ENCODE measurements at places on chromosomes 6 and 20. TPM values are rescaled to one million over a fixed set of nuclear protein-coding genes. Genes with fewer than 3 reads are reported as not detected.

The CRISP3 gene
- not detected for total RNA-seq

The SLA2 gene
- total RNA-seq: under 0.01 TPM

The RIPOR2 gene
- 1.9 TPM for total RNA-seq

The SCRT2 gene
- not detected for total RNA-seq

The BANF2 gene
- total RNA-seq: not detected

The EPB41L2 gene
- total RNA-seq: 24.8 TPM

The KIF25 gene
- total RNA-seq: not detected

The PLCB1 gene
- total RNA-seq: under 0.01 TPM

The MOG gene
- total RNA-seq: not detected

The RRAGD gene
- total RNA-seq: 29.0 TPM

The SLC26A8 gene
- total RNA-seq: not detected

The FOXC1 gene
- 0.33 TPM for total RNA-seq

The BEND6 gene
- total RNA-seq: 2.3 TPM

The AFDN gene
- 12.7 TPM for total RNA-seq

The OR2B6 gene
- not detected for total RNA-seq

The TOMM6 gene
- total RNA-seq: 97.6 TPM

The HLA-DOA gene
- 2.9 TPM for total RNA-seq

The PROKR2 gene
- not detected for total RNA-seq

The AKAP12 gene
- total RNA-seq: 49.1 TPM

The CAGE1 gene
- 0.15 TPM for total RNA-seq

The STXBP5 gene
- total RNA-seq: 90.7 TPM
